Amygdala (tissue), 56 donors: ENCODE measurements at places on chromosomes 3 and 15.

GRCh38 chr3:15333956-15334263, 1.5 kb upstream of the SH3BP5 start:
- no peak for DNase-seq

GRCh38 chr15:41256577-41257038, 25.5 kb downstream of the CHP1 start:
- no peak for DNase-seq

DNA sequence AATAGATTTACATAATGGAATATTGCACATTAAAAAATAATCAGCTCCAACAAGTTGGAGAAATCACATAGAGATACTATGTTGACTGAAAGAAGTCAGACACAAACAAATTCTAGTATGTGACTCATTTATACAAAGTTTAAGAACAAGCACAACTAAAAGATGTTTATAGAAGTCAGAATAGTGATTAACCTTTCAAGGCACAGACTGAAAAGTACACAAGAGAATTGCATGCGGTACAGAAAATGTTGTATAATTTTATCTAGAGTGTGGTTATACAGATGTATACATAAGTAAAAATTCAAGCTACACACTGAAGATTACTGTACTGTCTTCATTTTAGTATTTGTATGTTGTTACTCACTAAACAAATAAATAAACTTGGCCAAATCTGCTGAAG, 19.3 kb upstream of the ATOSA start:
- DNase-seq, result no peak

- no peak for DNase-seq
These were observed 293.8 kb downstream of the MEX3B start for GRCh38 chr15:81751816-81752545.

- no peak for DNase-seq
These were observed 617.2 kb upstream of the UBE2E2 start for GRCh38 chr3:22585911-22586310.

DNA sequence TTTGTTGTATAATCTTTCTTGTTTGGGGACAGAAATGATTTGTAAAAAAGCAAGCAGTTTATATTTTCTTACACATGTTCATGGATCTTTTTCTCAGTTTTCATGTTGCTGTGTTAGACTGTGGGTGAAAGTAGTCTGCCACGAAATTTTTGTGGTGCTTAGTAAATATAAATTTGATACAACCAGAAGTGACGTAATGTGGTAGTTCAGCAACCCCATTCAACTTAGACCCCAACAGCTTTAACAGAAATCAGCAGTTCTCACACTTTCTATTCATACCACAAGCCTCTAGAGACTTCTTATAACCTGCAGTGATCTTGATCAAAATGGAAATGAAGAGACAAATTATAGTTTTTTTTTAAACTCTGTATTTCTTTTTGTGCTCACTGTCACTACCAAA, 120.2 kb upstream of the IGSF10 start:
- DNase-seq, result no peak

- no peak for DNase-seq
These were observed 27.0 kb upstream of the TSPAN3 start for GRCh38 chr15:77097921-77098320.

- DNase-seq, result no peak
These were observed 21.6 kb downstream of the SLC6A6 start for GRCh38 chr3:14423963-14424362.

DNA sequence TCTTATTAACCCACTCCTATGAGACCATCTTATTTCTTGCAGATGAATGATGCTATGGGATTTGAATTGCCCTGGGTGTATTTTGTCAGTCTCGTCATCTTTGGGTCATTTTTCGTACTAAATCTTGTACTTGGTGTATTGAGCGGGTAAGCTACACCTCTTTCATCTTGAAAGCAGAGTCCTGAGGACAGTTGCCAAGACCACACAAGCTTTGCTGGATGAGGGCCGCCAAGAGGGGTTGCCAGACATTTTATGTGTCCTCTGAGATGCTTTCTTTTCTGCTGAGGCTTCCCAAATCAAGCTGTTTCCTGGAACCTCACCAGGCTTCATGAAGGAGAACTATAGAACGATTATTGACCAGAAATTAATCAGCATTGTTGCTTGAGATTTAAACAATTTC, 173.2 kb downstream of the CHDH start:
- DNase-seq, result no peak

GRCh38 chr3:159616234-159616825, 372.3 kb upstream of the IL12A start:
- no peak for DNase-seq

GRCh38 chr3:156274791-156275190, 154.4 kb downstream of the KCNAB1 start:
- no peak for DNase-seq

GRCh38 chr3:184169896-184170875, 4.5 kb upstream of the AP2M1 start:
- DNase-seq, result no peak
